ENCODE measurements at places on chromosomes 7 and 10. TPM values are rescaled to one million over a fixed set of nuclear protein-coding genes. Genes with fewer than 3 reads are reported as not detected.

DNA sequence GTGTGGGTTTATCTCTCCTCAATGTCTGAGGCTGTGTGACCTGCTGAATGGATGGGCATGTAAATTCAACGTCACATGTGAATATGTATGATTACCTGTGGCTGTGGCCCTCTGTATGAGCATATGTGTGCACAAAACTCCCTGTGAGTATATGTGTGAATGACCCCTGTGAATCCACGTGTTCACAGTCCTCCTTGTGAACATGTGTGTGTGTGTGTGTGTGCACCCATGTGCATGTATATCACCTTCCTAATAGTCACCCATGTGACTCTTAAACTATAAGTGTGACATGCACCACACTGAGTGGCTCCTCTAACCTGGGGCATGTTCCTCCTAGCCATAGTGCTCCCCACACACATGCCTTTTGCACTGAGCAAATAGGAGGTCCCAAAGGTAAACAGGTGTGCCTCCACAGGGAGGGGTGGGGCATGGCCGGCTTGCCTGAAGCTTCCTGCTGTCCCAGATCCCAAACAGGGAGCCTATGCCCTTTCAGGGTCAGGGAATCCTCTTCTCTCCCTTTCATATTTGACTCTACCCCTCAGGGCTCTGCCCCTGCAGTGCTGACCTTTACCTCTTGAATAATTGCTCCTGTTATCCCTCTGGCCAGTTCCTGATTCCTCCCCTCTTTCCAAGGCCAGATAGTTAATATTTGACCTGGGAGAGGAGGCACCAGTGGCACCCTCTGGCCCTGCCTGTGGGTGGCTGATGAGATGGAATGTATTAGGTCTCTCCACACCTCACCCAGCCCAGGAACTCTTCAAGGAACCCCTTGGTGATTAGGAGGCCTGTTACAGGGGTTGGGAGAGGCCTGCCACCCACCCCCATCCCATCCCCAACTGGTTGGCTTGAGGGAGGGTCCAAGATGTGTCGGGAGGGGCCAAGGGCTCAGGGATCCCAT is 1.9 kb downstream of the SEMA4G start:
- peak; percentile 74 for DNase-seq

DNA sequence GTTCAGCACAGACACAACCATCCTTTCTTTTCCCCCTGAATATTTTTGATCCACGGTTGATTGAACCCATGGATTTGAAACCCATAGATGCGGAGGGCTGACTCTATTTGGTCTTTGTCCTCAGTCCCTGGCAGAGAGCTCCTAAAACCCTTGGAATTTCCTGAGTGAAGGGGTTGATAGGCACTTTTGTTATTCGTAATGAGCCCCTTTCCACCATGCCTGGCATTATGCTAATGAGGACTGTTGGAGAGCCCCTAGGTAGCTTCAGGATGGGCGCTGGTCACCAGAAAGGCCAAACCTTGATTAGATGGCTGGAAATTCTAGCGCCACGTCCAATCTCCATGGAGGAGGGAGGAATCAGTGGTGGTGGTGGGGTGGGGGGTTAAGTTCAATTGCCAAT is 205.8 kb upstream of the GRB10 start:
- no peak for DNase-seq

The CLDN3 gene
- 11.6 TPM for total RNA-seq

DNA sequence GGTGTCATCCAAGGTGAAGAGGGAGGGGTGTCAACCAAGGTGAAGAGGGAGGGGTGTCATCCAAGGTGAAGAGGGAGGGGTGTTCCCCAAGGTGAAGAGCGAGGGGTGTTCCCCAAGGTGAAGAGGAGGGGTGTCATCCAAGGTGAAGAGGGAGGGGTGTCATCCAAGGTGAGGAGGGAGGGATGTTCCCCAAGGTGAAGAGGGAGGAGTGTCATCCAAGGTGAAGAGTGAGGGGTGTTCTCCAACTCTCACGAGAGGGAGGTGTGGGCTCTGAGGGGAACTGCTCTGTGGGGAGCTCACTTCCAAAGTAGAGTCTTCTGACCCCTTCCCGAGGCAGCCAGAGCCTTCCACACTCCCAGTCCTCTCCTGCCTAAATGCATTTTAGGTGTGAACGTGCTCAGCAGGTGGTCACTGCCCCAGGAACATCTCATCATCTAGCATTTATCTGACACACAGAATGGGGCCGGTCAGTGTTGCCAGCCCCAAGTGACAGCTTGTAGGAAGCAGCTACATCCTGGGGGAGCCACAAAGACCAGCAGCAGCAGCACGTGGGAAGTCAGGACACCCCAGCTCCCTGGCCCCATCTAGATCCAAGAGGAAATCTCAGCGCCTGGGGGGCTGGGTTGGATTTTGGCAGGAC is 323.8 kb downstream of the GLRX3 start:
- no peak for DNase-seq

DNA sequence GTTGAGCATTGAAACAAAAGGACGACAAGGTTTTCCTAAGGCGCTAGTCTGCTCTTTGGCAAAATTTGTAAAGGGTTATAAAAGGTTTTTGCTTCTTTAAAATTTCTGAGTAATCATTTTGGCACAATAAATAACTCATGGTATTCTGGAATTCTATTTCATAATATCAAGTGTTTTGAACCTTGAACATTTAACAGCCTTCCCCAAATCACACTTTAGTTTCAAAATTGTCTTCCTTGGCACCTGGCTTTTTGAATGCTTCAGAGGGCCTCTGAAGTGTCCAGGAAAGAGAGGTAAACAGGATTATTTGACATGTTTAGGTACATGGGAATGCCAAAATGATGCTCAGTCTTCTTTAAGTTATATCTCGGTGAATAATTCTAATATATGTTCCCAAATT is 220.8 kb downstream of the PHF14 start:
- DNase-seq = no peak

GRCh38 chr10:51000976-51001375 is 73.3 kb upstream of the PRKG1 start:
- DNase-seq = no peak

DNA sequence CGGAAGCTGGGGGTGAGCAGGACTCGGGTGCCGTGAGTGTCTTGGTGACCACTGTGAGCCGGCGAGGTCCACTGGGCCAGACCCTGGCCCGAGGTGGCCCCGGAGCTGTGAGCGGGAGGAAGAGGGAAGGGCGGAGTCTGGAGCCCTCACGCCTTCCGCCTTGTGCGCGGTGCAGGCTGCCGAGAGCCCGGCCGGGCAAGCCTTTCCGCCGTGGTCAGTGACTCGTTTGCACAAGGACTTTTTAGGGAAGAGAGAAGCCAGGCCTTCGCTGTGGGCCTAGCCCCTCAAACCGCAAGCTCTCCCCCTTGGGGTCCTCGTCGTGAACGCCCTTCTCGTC is 40.9 kb upstream of the ZNF32 start:
- DNase-seq = no peak

The COL17A1 gene
- total RNA-seq = 0.89 TPM

DNA sequence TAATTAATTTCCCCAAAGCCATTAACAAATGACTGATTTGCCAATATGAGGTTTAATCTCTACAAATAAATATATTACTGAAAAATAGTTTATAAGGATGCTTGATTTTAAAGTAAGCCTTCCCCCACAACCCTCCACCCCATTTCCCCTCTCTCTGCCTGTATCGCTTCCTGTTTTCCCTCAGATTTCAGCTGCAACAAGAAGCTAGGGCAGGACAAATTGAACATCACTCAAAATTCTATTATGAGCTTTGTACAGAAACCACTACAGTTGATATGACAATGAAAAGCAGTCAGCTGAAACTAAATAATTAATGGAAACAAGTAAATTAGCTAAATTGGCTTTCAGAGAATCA is 109.0 kb upstream of the SP4 start:
- DNase-seq = no peak

DNA sequence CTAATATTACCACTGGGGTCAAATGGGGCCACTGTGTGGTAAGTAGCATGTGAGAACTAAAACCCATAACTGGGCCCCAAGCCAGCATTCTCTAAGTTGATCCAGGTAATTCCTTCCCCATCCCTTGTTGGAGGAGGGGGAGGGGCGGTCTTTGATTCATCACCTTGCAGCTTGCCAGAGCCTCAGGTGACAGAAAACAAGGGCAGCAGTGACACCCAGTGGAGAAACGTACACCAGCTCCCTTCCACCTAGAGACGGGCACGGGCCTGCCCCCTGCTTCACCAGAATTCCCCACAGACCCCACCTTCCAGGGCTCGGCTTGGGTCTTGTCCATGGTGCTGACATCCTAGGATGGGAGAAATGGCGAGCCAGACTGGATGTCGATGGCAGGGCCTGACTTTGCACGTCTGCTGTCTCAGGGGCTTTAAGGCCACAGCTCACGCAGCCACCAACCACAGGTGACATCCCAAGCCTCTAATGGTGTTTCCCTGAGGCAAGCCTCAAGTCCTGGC is 102.0 kb downstream of the STRA8 start:
- DNase-seq = peak; percentile 92

The CTAGE4 gene
- 17.4 TPM for total RNA-seq

- no peak for DNase-seq
These were observed 71.2 kb upstream of the ARID5B start for GRCh38 chr10:61830072-61830845.

The SLC16A9 gene
- total RNA-seq = 1.1 TPM

- DNase-seq = peak; percentile 70
These were observed 124.9 kb downstream of the SH2D4B start for GRCh38 chr10:80662429-80663261.

DNA sequence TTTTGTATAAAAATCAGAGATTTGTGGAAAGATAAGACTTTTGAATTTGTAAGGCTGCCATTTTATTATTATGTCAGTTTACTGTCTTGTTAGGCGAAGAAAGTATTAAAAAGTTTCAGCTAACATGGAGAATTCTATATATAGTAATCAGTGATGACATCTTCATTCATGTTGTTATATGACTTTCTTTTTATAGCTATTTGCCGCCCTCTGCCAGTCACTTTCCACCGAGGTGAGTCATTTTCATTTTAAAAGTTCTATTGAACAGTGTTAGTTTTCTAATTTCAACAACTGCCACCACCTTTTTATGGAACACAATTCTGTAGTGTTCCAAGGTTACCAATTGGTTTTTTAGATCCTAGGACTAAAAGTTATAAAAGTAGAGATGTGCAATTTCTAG is 11.8 kb downstream of the CUTC start:
- DNase-seq = no peak

GRCh38 chr10:19290770-19291169 is 242.2 kb downstream of the MALRD1 start:
- DNase-seq = no peak

DNA sequence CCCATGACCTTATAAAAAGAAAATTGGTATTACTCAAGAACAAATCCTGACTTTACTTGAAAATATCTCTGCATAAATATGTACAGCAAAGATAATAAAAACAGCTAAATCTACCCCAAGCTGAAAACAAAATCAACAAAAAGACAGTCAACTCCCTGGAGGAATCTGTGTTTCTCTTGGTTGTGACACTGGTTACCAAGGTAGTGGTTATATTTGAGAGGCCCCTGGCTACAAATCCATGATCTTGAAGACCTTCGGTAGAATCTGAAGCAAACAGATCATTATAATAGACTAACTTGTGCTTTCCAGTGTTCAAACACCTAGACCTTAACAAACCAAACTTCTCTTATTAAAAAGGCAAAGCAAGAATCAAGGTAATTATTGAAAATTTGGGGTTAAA is 123.9 kb upstream of the SGCE start:
- DNase-seq = no peak

The ATP5F1C gene
- total RNA-seq = 438 TPM

- DNase-seq = no peak
These were observed 36.9 kb upstream of the ELFN1 start for GRCh38 chr7:1632916-1633785.

DNA sequence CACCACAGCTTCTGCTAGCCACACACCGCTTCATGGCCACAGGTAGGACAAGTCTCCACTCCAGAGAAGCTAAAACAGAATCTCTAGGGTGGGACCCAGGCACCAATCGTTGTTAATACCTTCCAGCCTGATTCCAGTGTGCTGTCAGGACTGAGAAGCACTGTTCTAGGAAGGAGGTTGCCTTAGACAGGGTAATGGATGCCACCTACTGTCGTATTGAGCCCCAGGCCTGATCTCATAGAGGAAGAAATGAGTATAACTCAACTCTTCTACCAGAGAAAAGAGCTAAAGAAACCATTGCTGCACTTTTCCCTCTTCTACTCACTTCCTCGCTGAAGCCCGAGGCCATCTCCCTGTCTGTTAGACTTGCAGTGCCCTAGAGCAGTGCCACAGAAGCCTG is 31.8 kb downstream of the CNNM1 start:
- DNase-seq = no peak

DNA sequence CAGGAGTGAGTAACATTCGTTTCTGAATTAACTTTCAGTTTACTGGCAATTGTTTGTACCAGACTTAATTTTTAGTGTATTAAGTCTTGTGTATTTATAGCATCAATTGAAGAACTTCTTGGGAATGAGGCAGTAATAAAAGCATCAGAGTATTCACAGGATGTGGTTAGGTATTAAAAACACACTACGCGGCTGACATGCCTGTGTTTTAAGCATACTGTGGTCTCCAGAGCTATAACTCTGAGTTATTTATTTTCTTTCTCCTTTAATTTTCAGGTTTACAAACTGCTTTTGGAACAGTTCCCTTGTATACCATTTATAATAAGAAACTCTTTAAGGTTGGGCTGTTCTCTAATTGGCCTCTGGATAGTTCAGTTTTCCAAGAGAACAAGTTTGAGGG is 626.1 kb upstream of the NRG3 start:
- DNase-seq = peak; percentile 72

GRCh38 chr10:92914478-92915325 is 66.4 kb downstream of the EXOC6 start:
- peak; percentile 57 for DNase-seq

The SPDYE8 gene
- not detected for total RNA-seq

DNA sequence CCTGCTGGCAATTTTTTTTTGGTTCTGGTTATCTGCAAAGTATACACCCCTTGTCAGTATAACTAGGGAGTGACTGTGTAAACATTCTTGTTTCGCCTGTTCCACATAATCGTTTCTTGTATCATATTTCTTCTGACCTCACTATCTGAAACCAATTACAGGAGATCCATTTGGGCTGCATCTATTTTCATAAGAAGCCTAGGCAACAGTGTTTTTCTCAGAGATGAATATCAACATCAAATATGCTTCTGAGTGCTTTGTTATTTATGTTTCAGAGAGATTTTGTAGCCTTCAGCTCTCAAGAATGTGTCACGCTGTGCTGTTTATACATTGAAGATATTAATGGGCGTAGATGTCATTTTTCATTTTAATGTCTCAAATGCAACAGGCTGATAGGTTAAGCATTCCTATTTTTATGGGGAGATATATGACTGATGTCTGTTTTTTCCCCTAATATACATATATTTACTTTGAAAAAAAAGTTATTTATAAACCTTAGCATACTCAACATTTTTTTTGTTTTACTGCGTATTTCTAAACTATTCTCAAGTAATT is 115.5 kb downstream of the FOXP2 start:
- DNase-seq = no peak

The RSU1 gene
- total RNA-seq = 83.4 TPM
